AG08395 (cell line): ENCODE measurements at places on chromosomes 4 and X.
A peak's percentile ranks its signal among the peaks of the same experiment; 100 is the strongest.

DNA sequence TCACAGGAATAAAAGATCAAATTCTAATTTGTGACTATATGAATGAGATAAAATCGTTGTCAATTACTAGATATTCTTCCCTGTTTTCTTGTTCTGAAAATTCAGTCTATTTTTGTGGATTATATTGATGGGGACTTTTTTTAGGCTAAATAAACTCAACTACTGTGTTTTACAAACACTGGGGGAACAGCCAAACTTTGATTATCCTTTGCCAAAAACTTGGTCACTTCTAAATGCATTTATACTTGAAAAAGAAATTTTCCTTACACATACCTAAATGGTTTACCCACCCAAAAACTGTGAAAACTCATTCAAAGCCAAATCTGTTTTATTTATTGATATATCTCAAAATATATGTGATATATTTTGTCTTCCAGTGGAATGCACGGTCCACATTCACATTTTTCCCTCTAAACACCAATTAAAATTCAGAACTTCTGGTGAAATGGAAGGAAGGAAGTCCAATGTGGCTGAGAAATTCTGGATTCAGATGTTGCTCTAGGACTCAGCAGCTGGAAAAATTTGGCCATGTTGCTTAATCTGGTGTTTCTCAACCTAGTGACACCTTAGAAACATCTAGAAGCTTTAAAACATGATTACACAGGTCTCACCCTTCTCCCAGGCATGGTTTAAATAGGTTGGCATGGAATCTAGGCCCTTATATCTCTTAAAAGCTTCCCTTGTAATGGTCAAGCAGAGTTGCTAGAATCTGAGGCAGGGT is 28.6 kb upstream of the ARHGAP24 start:
- DNase-seq: no peak

DNA sequence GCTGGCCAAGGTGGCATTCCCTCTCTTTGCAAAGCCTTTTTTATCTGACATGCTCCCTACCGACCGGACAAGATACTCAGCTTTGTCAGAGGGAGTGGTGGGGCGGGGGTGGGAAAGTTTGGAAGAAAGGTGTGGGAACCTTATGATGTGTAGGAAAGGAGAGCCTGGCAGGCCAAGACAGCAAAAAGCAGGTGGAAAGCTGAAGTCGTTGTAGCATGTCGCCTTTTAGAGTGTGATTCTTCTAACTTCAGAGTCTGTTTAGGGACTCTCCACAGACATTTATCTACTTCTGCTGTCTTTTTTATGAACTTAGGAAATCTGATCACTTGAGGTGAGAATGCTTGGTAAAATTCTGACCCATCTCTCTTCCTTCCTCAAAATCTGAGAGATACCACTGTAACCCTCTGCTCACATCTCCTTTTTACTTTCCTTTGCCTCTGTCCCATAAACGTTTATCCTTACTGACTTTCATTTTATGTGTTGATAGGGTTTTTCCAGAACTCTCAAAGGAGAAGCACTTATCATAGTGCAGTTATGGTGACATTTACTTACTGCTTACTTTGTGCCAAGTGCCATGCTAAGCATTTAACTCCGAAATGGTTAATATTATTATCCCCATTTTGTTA is 8.2 kb upstream of the RUFY3 start:
- no peak for DNase-seq

DNA sequence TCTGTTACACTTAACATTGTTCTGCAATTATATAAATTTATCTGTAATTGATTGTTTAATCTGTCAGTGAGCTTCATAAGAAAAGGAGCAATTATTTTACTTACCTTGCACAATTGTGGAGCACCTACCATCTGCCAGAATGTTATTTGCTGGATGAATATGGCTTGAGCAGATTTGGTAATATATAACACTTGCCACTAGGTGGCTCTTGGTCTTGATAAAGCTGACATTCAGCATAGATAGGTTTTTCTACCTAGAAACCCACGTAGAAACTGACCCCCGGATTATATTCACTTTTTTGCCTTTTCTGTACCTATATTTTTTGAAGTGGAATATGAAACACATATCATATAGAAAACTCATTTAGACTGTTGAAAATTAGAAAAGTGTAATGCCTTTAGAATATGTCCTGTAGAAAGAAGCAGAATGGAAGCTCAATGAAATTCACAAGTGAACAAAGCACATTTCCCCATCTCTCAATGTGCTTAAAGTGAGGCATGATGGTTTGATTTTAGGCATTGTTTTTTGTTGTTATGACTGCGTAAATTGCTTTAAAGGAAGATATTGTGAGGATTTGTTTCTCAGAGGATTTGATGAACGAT is 9.5 kb downstream of the RBPJ start:
- DNase-seq: peak; percentile 38

- no peak for DNase-seq
These were observed 56.1 kb upstream of the PPP4R3C start for GRCh38 chrX:27519226-27519625.

DNA sequence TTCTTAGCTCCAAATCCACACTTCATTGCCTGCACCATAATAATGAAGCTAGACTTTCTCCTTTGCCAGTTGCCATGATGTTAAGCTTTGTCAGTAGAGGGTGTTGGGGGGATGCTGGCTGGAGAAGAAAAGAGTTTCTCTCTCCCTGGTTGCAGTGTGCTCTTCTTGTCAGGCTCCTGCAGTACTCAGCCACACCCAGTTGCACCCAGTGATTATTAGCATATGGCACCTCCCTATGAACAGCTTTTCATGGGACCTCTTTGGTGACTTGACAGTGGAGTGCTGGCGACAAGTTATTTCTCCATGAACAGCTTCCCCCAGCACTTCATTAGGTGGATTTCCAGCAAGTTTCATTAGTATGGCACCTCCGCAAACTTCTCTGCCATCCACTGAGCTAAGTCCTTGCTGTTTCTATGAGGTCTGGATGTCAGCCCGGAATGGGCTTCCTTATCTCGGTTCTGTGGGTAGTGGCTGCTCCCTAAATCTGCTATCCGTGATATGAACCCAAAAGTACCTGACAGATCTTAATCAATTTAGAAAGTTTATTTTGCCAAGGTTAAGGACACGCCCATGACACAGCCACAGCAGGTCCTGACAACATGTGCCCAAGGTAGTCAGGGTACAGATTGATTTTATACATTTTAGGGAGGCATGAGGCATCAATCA is 18.8 kb upstream of the OTUD4 start:
- DNase-seq: no peak

GRCh38 chr4:11748164-11748872 is 319.6 kb upstream of the HS3ST1 start:
- no peak for DNase-seq

DNA sequence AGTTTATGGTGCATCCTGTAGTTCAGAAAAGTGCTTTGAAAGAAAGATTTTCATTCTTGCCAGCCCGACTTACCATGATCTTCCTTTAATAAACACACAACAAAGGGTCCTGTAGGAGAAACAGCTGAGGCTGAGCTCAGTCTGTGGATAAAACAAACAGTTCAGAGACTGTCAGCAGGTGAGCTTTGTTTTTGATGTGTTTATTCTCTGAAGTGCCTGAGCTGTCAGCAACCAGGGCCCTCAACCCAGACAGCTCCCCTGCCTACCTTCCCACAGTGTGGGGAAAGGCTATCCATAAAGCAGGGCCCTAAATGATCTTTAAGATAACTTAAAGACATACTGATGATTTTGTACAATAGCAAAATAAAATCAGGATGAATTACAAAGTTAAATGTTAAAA is 459.2 kb upstream of the GALNT7 start:
- DNase-seq: no peak

DNA sequence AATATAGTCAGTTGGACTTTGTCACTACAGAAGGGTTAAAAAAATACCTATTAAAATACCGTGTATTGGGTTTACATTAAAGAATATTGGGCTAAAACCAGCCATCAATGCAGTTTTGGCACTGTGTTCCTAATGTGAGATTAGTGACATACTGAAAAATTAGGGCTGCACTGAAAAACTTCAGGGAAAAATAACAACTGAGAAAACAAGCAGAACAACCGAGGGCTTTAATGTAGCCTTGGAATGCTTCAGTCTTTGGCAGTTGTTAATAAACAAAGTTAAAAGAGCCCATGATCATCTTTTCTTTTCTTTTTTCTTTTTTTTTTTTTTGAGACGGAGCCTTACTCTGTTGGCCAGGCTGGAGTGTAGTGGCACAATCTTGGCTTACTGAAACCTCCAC is 12.4 kb downstream of the STAG2 start:
- no peak for DNase-seq

DNA sequence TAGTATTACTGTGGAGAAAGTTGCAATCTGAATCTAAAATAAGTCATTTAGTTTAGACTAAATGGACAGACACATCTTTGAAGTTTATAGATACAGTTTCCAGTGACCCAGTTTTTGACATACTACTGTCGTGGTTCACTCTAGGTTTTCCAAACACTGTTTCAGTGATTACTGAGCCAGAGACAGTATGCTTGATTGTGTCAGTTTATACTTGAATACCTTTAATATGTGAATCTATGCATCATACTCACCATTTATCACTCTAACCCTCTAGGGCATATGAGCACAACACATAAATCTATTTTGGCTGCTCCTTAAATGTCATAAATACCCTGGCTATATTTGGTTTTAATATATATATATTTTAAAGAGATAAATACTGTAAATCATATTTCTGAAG is 173.5 kb downstream of the GRID2 start:
- DNase-seq: no peak

GRCh38 chr4:42786350-42787078 is 106.0 kb upstream of the GRXCR1 start:
- no peak for DNase-seq

- DNase-seq: no peak
These were observed 395.5 kb upstream of the SMIM31 start for GRCh38 chr4:164358400-164358799.

DNA sequence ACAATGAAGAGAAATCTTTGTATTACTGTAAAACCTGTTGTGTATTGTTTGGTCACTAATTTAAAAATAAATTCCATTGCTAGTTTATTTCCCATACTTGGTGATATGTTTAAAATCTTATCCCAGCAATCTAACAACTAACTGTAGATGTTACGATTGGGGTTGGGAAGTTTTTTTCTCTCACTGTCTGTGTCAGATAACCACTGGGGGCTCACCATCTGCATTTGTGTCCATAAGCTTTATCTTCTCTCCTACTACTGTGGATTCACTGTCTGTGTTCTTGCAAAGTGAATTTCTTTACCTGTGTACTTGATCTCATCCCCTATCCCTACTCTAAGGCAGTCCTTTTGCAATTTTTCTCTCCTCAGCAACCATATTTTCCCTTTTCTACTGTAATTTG is 81.3 kb downstream of the STIM2 start:
- DNase-seq: no peak

DNA sequence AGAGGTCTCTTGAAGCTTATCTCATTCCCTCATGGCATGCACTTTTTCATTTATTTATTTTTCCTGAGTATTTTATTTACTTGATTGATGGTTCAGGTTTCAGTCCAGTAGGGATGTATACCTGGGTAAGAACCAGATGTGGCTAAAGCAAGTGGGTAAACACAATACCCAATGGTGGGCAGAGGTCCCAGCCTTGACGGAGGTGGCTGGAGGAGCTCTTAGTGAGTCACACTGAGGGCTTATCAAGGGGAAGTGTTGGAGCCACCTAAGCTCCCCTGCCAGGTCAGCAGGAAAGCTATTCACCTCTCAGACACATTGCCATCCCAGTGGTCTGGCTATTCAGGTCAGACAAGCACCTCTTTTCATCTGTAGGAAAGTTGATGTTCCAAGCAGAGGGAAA is 236.2 kb upstream of the MAGEB16 start:
- no peak for DNase-seq

GRCh38 chrX:30246769-30247489 is at the start of gene MAGEB1:
Gene MAGEB1 (plus strand): TSS chrX:30247146. CDS start chrX:30250494, 3,348 bp downstream.
- DNase-seq: no peak

GRCh38 chr4:121951521-121952110 is at the start of gene TRPC3:
Gene TRPC3 (minus strand): TSS chr4:121952060. CDS start chr4:121951680, 380 bp downstream.
- peak; percentile 35 for DNase-seq

GRCh38 chr4:70473679-70474078 is 1.7 kb downstream of the MUC7 start:
- no peak for DNase-seq

- no peak for DNase-seq
These were observed 7.4 kb downstream of the DMP1 start for GRCh38 chr4:87657525-87657924.

DNA sequence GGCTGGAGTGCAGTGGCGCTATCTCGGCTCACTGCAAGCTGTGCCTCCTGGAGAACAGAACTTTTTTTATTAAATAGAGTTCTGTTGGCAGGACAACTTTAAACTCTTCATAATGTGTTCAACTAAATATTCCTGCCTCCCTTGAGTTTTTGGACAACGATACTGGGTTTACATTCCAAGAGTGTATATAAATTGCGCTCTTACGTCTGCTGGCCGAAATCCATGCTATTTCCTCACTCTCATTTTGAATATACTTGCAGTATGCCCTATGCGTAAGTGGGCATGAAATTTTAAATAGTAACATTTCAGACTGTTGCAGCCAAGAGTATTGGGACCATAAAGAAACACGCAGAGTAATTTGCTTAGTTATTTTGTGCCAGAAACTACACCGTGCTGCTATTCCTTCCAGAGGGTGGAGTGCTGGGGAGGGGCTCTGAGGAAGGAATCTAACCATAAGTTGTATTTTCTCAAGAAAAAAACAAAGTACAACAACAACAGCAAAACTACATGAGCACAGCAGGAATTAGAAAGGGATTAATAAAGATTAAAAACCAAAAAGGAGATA is 480.0 kb downstream of the NLGN4X start:
- no peak for DNase-seq

DNA sequence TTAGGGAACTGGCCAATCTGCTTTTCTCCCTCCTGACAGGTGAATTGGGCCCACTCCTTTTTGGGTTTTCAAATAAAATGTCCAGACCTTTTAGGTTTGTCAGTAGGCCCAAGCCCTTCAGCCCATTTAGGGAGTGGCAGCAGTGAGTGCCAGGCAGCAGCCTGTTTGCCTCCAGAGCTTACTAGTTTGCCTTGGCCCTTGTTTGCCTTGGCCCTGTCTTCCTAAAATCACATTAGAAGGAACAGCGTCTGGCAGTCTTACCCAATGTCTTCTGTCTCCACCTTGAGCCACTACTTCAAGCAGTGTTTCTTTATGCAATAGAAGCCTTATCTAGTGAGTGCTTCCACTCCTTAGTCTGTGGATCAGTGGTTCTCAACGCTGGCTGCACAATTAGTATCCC is 117.1 kb downstream of the TMEM164 start:
- DNase-seq: no peak

DNA sequence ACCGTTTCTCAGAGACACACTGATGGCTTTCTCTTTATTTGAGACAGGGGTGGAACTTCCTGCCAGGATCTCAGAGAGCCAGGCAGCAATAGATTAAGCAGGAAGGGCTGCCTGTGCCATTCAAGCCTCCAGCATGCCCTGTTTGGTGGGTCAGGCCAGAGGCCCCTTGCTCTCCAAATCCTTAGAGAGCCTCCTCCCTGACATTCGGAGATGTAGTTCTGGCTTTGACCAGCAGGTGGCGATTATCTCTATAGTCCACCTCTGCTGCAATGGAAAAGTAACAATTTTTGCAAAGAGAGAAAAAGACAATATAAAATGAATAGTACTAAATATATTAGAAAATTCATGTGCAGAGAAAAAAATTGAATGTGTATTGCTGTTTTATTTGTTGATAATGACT is 93.9 kb downstream of the NXF2B start:
- DNase-seq: peak; percentile 41

GRCh38 chr4:48033825-48034413 is 17.3 kb downstream of the NIPAL1 start:
- peak; percentile 15 for DNase-seq

- no peak for DNase-seq
These were observed 346.6 kb downstream of the CFAP47 start for GRCh38 chrX:36266155-36266554.
